ENCODE measurements at places on chromosomes 5 and 9.
A peak's percentile ranks its signal among the peaks of the same experiment; 100 is the strongest.

- DNase-seq: peak; percentile 75
Measured at GRCh38 chr5:1522601-1523479, 920 bp downstream of the LPCAT1 start.

DNA sequence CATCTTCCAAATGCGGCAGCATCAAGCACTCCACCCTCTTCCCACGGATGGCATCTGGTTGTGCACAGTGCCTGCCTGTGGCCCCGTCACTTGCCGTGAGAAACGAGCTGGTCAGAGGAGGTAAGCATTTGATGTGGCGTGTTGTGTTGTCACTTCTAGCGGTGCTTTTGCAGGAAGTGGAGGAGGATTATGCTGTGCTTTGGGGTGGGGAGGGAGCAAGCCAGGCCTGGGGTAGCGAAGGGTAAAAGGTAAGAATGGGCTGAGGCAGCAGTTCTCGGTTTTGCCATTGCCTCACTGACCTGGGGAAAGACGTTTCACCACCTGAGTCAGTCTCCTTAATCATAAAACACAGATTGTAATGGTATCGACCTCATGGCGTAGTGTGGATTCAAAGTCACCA lies 2.3 kb upstream of the POMT1 start:
- DNase-seq: no peak

DNA sequence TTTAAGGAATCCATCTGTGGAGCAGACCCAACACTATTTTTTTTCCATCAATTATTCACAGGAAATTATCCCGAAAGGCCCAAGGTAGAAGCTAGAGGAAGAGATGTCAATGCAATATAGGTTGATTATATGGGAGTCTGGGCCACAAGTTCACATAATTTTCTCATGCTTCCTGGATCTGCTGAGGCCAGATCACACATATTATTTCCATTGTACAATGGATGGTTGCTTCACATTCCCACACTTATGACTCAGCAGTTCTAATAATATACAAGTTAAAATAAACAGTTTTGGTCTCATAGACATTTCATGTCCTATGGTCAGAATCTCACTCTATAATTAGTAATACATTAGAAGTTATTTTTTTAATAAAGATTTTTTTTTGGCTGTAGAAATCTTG lies 66.0 kb upstream of the PTPRD start:
- no peak for DNase-seq

DNA sequence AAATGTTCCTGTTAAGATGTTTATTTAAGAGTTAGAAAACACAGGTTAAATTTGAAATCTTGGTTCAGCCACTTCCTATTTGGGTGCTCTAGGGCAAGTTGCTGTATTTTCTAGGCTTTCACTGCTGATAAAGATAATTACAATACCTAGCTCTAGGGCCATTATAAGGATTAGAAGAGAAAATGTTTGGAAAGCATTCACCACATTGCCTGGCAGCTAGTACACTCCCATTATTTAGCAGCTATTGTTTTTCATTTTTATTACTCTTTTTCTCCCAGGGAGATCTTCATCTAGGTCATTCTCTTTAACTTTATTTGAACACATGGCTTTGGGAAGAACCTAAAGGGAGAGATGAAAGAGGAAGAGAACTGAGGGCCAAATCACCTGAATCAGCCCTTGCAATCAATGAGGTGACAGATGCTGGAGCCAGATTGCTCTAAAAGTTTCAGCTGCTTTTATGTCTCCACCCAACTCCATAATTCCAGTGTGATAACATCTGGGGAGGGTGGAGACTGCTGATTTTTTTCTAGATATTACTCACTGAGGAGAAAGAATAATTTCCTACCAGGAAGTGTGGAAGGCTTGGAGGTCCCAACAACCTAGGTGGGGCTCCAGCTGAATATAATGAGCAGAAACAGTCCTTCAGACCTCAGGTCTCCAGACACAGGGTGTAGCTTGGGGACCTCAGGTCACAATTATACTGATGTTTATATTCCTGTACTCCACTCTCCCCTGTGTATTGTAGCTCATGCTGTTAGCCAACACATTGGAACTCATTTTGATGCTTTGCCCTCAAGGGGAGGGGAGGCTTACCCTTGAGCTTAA lies 640.0 kb downstream of the RAB3C start:
- no peak for DNase-seq

GRCh38 chr5:110104060-110104725 lies 414.5 kb downstream of the MAN2A1 start:
- DNase-seq: no peak
